ENCODE measurements at places on chromosomes 2 and 18.

DNA sequence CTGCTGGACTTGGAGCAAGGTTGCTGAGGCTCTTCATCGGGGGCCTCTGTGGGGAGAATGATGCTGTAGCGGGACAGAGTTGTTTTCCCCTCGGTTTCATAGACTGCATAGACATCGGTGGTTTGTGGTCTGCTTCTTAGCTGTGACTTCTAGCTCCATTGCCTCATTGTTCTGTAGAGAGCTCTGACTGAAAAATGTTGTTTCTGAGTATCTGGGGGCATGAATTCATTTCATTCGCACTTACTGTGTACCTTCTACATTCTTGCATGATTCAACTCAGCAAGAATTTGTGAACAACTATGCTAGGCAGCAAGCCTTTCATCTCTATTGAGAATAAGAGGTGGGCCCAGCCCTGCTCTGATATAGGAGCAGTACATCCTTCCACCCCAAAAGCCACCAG lies 406.8 kb downstream of the NBAS start:
- no peaks in the 10 kb centered on the region for H3K27me3 ChIP-seq
- H3K4me1 ChIP-seq = no peaks in the 10 kb centered on the region
- H3K36me3 ChIP-seq = no peaks in the 10 kb centered on the region
- DNase-seq = peak; percentile 17
- no peak overlapping the region for H3K4me3 ChIP-seq
- H3K27ac ChIP-seq = no peak overlapping the region

GRCh38 chr2:209824391-209824790 lies 52.8 kb downstream of the UNC80 start:
- H3K27me3 ChIP-seq = no peaks in the 10 kb centered on the region
- no peaks in the 10 kb centered on the region for H3K4me1 ChIP-seq
- DNase-seq = no peak
- H3K36me3 ChIP-seq = no peaks in the 10 kb centered on the region
- no peak overlapping the region for H3K27ac ChIP-seq
- no peak overlapping the region for H3K4me3 ChIP-seq

DNA sequence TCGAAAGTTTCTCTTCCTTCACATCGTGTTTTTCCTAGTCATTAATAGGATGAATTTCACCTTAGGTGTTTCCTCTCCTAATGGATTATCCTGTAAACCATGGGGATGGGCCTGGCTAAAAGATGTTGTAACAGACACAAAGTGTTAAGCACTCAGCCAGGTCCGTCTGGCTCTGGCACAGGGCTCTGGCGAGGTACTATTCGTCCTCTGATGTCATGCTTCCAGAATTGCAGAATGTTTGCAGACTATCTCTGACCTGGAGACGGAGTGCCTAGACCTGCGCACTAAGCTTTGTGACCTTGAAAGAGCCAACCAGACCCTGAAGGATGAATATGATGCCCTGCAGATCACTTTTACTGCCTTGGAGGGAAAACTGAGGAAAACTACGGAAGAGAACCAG lies 13.2 kb downstream of the ATG16L1 start:
- H3K4me1 ChIP-seq = no peaks in the 10 kb centered on the region
- H3K27me3 ChIP-seq = no peaks in the 10 kb centered on the region
- H3K4me3 ChIP-seq = no peak overlapping the region
- H3K36me3 ChIP-seq = peaks cover 23% of the 10 kb centered on the region
- no peak overlapping the region for H3K27ac ChIP-seq
- no peak for DNase-seq

GRCh38 chr2:21515903-21516302 lies 392.1 kb downstream of the TDRD15 start:
- H3K4me3 ChIP-seq = no peak overlapping the region
- no peaks in the 10 kb centered on the region for H3K27me3 ChIP-seq
- peak; percentile 59 for DNase-seq
- H3K27ac ChIP-seq = no peak overlapping the region
- no peaks in the 10 kb centered on the region for H3K36me3 ChIP-seq
- H3K4me1 ChIP-seq = no peaks in the 10 kb centered on the region

- H3K36me3 ChIP-seq = no peaks in the 10 kb centered on the region
- H3K27me3 ChIP-seq = no peaks in the 10 kb centered on the region
- DNase-seq = no peak
- no peak overlapping the region for H3K4me3 ChIP-seq
Measured at GRCh38 chr2:78417355-78417754, 608.1 kb upstream of the REG3G start.

All from mesendoderm (in vitro differentiated cells).